ENCODE measurements at places on chromosomes 6 and 20. TPM values are rescaled to one million over a fixed set of nuclear protein-coding genes. Genes with fewer than 3 reads are reported as not detected.

DNA sequence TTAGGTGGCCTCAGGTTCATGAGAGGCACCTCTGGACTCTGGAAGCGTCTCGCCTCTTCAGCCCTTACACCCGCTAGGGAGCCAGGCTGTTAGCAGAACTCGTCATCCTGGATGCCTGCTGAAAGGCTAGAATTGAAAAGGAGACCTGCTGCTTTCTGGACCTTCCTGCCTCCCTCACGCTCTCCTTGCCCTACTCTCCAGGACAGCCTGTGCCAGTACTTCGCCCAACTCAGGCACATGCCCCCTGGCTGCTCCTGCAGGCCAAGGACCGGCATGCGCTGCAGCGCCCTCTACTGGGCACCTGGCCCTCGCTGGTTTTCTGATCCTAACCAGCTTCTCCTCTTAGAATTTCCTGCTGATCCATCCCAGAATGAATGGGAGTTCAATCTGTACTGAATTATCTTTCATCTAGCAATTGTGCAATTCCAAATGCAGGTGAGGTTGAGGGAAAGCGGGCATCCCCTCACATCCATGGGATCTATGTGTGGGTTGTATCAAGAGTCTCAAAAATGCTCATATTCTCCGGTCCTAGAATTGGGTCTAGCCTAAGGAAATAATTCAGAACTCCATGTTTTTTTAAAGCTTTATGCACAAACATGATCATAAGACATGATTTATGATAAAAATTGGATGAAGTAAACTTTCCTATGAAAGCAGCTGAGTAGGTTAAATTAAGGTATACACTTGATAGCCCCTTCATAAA is 78.0 kb downstream of the PTPN1 start:
- peaks cover 54% of the 10 kb centered on the region for H3K36me3 ChIP-seq
- no peak overlapping the region for H3K4me3 ChIP-seq
- H3K27me3 ChIP-seq: no peaks in the 10 kb centered on the region
- H3K27ac ChIP-seq: no peak overlapping the region
- H3K4me1 ChIP-seq: peaks cover 14% of the 10 kb centered on the region

The KHDC1 gene
- 19.4 TPM for polyA plus RNA-seq

DNA sequence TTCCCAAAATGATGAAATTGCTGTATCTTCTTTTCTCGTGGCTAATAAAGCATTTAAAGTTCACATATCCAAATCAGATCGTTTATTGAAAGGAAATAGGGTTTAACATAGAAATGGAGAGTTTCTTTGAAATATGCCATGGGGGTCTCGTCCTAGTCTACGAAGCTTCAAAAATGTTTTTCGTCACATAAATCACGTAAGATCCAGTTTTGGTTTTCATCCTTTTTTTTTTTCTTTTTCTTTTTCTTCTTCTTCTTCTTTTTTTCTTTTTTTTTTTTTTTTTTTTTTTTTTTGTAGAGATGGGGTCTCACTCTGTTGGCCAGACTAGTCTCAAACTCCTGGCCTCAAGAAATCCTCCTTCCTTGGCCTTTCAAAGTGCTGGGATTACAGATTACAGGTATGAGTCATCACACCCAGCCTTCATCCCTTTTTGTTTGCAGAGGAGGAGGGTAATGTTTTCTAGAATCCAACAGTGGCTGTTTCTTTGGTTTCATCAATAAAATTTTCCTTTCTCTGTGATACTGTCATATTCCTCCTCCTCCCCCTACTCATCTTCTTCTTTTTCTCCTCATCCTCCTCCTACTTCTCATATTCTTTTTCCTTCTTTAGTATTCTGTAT is 94.7 kb upstream of the LOC128125822 start:
- H3K27ac ChIP-seq: no peak overlapping the region
- no peaks in the 10 kb centered on the region for H3K4me1 ChIP-seq
- DNase-seq: no peak
- H3K36me3 ChIP-seq: no peaks in the 10 kb centered on the region
- no peak overlapping the region for H3K4me3 ChIP-seq

- no peak overlapping the region for H3K27ac ChIP-seq
- H3K36me3 ChIP-seq: peaks cover 18% of the 10 kb centered on the region
- H3K27me3 ChIP-seq: no peaks in the 10 kb centered on the region
- no peak overlapping the region for H3K4me3 ChIP-seq
- H3K4me1 ChIP-seq: peaks cover 23% of the 10 kb centered on the region
These were observed 325.9 kb downstream of the TAF4 start for GRCh38 chr20:61739832-61740118.

GRCh38 chr6:43807228-43808061 is 37.4 kb downstream of the VEGFA start:
- H3K36me3 ChIP-seq: no peaks in the 10 kb centered on the region
- no peak overlapping the region for H3K4me3 ChIP-seq
- H3K27ac ChIP-seq: no peak overlapping the region
- H3K27me3 ChIP-seq: no peaks in the 10 kb centered on the region

- H3K36me3 ChIP-seq: no peaks in the 10 kb centered on the region
- DNase-seq: no peak
- no peak overlapping the region for H3K27ac ChIP-seq
These were observed 139.4 kb upstream of the GLP1R start for GRCh38 chr6:38909015-38909730.

The TAF4 gene
- 17.5 TPM for polyA plus RNA-seq

The SLC35D3 gene
- 0.54 TPM for polyA plus RNA-seq

GRCh38 chr6:112156668-112157067 is 69.3 kb downstream of the FAM229B start:
- H3K4me3 ChIP-seq: no peak overlapping the region
- H3K27me3 ChIP-seq: no peaks in the 10 kb centered on the region

- H3K27ac ChIP-seq: peak overlapping the region; percentile 33
- H3K36me3 ChIP-seq: no peaks in the 10 kb centered on the region
- peaks cover 25% of the 10 kb centered on the region for H3K4me1 ChIP-seq
- H3K4me3 ChIP-seq: no peak overlapping the region
These were observed 2.8 kb upstream of the RNASET2 start for GRCh38 chr6:166958926-166959861.

The DOK5 gene
- 45.7 TPM for polyA plus RNA-seq

The KCNS1 gene
- 7.0 TPM for polyA plus RNA-seq

The LAMA5 gene
- polyA plus RNA-seq: 86.8 TPM

DNA sequence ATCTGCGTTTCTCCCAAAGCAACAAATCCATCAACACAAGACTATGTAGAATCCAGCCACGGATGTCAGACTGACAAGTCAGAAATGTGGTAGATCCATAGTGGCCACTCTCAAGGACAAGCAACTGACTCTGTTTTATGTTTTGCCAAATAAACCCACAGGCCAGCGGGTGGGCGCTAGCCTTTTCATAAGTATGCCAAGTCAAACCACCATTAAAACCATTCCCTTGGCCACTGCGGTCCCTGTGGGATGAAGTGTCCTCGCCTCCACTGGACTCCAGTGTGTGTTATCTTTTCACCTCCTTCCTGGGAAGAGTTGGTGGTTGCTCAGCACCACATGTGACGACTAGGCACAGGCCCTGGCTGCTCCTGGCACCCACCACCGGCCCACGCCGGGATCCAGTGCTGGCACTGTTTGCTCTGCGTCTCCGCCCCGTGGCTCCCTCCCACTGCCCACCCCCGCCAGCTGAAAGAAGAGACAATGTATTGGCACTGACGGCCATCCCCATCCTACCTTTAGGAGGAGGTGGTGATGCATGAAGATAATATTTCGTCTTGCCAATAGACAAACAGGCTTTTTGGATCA is 103.4 kb downstream of the FOXC1 start:
- no peak overlapping the region for H3K27ac ChIP-seq
- no peak for DNase-seq
- H3K36me3 ChIP-seq: no peaks in the 10 kb centered on the region
- no peaks in the 10 kb centered on the region for H3K4me1 ChIP-seq
- H3K27me3 ChIP-seq: no peaks in the 10 kb centered on the region
